Stimulated activated CD8-positive, alpha-beta memory T cell treated with anti-CD3 and anti-CD28 coated beads, Interleukin-15, amount 100 ng/mL, for 24 hours (primary cell): ENCODE measurements at places on chromosomes 1 and 21.

DNA sequence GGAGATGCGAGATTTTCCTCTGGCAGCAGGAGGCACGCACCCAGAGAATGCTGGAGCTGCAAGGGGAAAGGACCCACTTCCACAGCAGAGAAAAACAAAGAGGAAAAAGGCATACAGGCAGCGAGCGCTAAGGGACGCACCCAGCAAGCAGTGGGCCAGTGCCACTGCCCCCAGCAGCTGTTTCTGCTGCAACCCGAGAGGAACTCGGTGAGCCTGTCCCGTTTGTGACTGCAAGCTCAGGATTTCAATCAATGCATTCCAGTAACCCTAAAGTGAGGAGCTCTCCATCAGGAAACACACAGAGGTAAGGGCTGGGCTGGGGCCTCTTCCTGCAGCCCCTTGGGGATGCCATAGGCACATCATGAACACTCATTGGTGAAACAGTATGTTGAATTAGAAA lies 58.7 kb downstream of the ACP6 start:
- DNase-seq, result no peak

- no peak for DNase-seq
Observed at GRCh38 chr1:47711184-47711847, 273.5 kb downstream of the FOXD2 start.

DNA sequence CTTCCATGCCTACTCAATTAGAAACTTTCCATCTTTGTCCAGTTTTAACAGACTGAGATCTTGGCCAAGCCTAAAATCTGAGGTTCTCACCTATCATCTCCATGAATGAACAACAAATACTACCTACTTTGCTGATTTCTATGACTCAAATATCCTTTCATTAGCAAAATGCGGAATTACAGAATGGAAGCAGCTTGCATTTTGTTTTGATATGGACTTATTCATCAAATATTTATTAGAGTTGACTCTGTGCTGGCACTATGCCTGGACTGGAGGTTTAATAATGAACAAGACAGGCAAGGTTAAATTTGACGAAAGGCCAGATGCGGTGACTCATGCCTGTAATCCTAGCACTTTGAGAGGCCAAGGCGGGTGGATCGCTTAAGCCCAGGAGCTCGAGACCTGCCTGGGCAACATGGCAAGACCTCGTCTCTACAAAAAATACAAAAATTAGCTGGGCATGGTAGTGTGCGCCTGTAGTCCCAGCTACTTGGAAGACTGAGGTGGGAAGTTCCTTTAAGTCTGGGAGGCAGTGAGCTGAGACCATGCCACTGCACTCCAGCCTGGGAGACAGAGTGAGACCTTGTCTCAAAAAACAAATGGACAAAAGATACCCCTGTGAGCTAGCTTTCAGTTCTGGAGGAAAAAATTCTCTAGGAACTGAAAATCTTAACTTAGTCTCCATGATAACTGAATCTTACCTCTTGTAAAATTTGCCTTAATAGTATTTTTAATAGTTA lies 29.4 kb upstream of the SOD1 start:
- DNase-seq, result no peak

DNA sequence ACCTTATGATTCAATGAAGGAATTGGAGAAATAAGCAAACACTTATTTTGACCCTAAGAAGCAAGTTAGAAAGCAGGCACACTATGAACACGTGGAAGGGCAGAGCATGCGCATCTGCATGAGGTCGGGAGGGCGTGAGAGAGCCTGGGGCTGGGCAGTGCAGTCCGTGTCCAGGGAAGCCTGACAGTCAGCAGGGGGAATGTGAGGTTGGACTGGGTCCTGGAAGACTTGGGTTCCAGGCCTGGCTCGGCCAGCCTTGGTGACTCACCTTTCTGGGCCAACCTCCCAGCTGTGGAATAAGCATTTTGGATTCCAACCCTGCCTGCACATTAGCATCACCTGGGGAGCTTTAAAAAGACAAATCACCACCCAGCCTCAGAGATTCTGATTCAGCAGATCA lies 26.6 kb upstream of the LMX1A start:
- no peak for DNase-seq

DNA sequence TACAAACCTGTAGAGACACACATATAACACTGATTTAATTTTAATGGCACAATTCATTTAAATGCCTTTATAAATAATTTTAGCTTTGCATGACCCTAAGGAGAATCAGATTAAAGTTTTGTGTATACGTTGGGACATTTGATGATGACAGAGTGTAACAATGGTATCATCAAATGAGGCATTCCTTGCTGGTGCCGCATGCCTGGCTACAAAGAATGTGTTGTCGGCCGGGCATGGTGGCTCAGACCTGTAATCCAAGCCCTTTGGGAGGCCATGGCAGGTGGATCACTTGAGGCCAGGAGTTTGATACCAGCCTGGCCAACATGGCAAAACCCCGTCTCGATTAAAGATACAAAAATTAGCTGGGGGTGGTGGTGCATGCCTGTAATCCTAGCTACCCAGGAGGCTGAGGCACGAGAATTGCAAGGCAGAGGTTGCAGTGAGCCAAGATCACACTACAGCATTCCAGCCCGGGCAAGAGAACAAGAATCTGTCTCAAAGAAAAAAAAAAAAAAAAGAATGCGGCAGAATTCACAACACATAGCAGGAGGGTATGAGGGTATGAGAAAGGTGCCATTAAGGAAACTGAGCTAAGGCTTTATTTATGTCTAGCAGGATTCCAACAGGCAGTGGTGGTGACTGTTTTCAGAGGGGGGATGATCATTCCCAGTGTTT lies 58.9 kb downstream of the PTPN14 start:
- no peak for DNase-seq

- no peak for DNase-seq
Observed at GRCh38 chr1:186165303-186165702, 209.8 kb downstream of the TPR start.

DNA sequence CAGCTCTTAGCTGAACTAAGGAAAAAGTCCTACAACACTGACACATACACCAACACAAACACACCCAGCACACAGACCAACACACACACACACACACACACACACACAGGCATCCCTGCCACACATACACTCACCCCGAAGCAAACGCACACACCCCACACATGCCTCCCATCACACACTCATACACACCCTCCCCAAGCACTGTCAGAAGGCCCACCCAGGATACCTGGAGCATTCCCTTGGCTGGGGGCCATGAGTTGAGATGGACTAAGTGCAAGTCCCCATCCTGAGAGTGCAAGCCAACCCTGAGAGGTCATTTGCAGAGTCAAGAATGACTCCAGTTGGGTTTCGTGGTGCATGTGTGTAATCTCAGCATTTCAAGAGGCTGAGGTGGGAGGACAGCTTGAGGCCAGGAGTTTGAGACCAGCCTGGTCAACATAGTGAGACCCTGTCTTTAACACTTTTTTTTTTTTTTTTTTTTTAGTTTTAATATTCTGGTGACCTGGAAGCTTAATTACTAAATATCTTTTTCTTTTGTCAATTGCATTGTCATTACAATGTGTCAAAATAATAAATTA lies 117.3 kb downstream of the RHOU start:
- DNase-seq, result no peak

GRCh38 chr1:88399690-88400089 lies 284.4 kb upstream of the PKN2 start:
- DNase-seq, result no peak

DNA sequence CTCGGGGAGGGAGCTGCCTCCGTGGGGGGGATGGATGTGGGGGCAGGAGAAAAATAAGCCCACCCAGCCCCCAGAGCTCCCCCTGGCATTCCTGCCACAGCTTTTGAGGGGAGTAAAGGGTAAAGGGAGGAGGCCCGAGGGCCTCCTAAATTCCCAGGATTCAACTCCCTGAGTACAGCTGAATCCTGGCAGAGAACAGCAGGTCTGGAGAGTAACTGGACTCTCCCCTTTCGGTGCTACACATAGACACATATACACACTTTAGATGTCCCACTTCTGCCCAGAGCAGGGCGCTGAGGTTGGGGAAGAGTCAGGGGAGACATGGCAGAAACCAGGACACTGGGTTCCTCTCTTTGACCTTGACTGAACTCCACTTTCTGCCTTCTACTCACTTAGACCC lies 3.0 kb downstream of the KIRREL1 start:
- DNase-seq, result no peak

DNA sequence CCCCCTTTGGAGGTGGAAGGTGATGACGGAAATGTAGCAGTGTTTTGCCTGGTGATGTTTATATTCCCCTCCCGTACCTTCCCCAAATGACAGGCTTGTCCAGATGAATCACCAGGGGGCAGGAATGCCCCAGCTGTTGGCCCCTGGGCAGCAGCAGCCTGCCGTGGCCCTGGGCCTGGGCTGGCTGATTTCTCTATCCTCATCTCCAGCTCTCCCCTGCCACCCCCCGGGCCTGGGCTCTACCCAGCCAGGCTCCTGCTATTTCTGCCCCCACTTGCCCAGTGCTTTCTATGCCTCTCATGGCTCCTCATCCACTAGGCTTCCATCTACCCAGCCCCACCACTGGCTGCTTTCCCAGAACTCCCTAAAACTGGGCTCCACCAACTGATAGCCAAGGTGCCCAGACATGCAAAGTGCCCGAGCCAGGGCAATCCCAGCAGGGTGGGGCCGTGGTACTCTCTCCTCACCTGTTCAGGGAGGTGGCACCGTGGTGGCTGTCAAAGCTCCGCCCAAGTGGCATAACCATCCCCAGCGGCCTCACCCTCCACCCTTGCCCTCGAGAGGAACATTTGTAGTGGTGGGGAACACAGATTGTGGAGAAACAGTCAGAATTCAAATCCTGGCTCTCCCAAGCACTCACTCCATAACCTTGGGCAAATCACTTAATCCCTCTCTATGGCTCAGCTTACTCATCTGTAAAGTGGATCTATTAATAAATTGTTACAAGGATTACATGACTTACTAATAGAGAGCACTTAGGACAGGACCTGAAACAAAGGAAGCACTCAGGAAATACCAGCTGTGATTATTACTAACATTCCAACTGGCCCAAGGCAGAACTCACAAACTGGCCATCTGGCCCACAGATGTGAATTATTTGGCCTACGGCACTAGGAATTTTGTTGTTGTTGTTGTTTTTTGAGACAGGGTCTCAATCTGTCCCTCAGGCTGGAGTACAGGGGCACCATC lies 12.8 kb upstream of the ECE1 start:
- no peak for DNase-seq

DNA sequence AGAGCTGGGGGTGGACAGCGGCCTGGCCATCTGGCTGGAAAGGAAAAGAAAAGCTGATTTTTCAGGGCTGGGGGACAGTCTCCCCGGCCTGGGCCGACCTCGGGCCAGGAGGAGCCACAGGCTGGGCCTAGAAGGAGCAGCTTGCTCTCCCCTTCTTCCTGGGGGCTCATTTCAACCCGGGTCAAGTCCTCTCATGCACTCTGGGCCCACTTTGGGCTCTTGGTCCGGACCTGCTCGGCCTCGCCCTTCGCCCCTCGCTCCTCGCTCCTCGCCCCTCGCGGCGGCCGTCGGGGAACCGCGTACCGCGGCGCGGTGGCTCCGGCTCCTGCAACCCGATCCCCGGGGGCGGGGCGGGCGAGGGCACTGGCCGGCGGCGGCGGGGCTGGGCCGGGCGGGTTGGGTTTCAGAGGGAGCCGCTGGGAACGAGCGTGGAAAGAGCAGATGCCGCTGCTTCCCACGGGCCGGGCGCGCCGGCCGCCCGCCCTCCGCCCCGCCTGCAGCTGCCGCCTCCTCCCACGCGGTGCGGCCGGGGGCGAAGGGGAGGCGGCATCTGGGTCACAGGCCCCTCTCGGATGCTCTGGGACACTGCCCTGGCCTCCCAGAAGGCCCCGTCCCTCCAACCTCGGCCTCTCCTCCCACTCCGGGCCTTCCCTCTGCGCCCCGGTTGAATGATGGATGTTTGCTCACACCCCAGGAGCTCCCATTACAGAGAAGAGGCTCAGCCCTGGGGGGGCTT lies 6.6 kb downstream of the HEYL start:
- no peak for DNase-seq

DNA sequence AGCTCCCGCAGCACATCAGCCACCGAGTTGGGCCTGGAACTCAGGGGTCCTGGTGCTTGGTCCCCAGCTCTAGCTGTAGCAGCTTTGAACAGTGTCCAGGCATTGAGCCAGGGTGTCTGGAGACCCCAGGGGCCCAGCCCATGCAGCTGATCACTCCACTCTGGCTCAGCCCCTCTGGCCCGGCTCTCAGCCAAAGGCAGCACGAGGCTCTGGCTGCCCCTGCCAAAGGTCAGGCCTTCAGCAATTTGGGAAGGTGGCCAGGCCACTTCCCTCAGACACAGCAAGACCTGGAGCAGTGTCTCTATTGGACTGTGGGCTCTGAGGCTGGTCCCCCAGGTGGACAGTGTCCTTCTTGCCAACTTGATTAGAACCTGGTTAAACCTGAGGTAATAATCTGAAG lies 34.4 kb upstream of the RNF19B start:
- no peak for DNase-seq

- no peak for DNase-seq
Observed at GRCh38 chr21:45403133-45403824, 1.7 kb upstream of the COL18A1 start.

- no peak for DNase-seq
Observed at GRCh38 chr1:203128716-203129500, 1.4 kb downstream of the ADORA1 start.

DNA sequence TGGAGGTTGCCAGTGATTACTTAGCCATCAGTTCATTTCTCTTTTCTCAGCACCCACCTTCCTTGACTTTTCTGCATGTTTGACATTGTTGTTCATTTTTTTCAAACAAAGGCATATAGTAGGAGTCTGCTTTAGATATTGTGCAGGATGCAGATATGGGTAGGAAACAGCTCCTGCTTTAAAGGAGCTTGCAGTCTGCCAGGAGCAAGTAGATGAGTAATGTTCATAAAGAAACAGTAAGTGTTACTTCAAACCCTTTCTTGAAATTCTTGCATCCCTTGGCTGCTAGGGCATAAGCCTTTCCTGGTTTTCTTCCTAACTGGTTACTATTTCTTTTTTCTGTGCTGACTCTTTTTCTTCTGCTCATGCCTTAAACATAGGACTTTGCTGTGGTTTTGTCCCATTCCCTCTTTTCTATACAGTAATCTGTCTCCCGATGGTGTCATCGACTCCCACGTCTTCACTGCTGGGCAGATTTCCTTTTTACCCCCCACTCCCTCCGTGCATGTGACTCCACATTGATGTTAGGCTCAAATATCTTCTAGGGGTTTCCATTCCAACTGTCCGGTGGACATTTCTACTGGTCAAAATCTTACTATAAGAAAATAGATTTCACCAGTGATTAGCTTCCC lies 20.4 kb downstream of the PTGFRN start:
- no peak for DNase-seq

- DNase-seq, result no peak
Observed at GRCh38 chr1:11354893-11355553, 82.0 kb downstream of the UBIAD1 start.

DNA sequence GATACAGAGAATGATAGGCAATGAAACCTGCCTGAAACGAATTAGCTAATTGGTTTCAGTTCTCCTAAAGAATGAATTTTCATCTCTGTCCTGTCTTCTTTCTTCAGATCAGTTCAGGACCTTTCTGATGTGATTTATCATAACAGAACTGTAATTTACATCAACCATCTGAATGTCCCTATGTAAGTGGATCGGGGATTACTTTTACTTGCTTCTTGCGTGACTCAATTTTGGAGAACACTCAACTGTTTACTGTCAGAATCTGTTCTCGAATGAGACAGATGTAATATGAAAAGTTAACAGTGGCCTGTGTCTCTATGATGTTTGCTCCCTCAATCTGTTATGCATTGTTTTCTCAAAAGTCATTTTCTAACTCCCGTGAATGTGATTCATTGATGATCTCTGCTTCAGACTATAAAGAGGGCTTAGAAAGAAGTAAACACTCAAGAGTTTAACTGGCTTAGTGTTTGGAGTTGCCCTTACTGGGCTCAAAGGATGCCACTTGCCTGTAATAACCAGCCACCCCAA lies 111.0 kb downstream of the GABPA start:
- no peak for DNase-seq
